ENCODE measurements at places on chromosomes 1 and 21. TPM values are rescaled to one million over a fixed set of nuclear protein-coding genes. Genes with fewer than 3 reads are reported as not detected.

Gene SYCP1
- not detected for total RNA-seq

Gene ATP1A4
- total RNA-seq, result 1.0 TPM

Gene ARHGEF16
- total RNA-seq, result 0.57 TPM

Gene CEPT1
- total RNA-seq, result 14.3 TPM

Gene LCE1C
- not detected for total RNA-seq

Gene OR14K1
- not detected for total RNA-seq

Gene NOS1AP
- total RNA-seq, result 2.0 TPM

Gene MORC3
- 18.5 TPM for total RNA-seq

Gene TNFRSF25
- 8.5 TPM for total RNA-seq

Gene GLIS1
- total RNA-seq, result 0.30 TPM

Gene LCE1A
- total RNA-seq, result not detected

Gene PIGR
- total RNA-seq, result 0.22 TPM

Gene S100A2
- 5.0 TPM for total RNA-seq

Gene CD52
- 4.6 TPM for total RNA-seq

Gene KIF26B
- 1.1 TPM for total RNA-seq

Gene TACSTD2
- total RNA-seq, result 0.11 TPM

Gene CLEC20A
- not detected for total RNA-seq

Gene LCE1E
- not detected for total RNA-seq

Gene RGS8
- not detected for total RNA-seq

Gene PLA2G2D
- not detected for total RNA-seq

Gene NBPF11
- 3.0 TPM for total RNA-seq

Gene C8B
- total RNA-seq, result not detected

Gene C1orf94
- total RNA-seq, result not detected

Gene IPO9
- total RNA-seq, result 24.7 TPM

Gene LAPTM5
- total RNA-seq, result 14.2 TPM

Gene SPRR5
- total RNA-seq, result not detected

Gene CR1
- 4.1 TPM for total RNA-seq

Gene LRRN2
- 1.6 TPM for total RNA-seq

Gene HSPB7
- total RNA-seq, result 3,889 TPM

Gene NCF2
- 4.5 TPM for total RNA-seq

Gene GPATCH4
- 15.5 TPM for total RNA-seq

Gene IPO13
- total RNA-seq, result 60.6 TPM

Gene GBP4
- 6.4 TPM for total RNA-seq

Gene SGIP1
- total RNA-seq, result 7.0 TPM

Gene FLG2
- not detected for total RNA-seq

Gene AMY2B
- total RNA-seq, result 31.1 TPM

Gene SERPINC1
- total RNA-seq, result 0.40 TPM

Gene PDZK1
- 0.48 TPM for total RNA-seq

Gene SPRR2E
- total RNA-seq, result not detected

Data from cardiac septum (tissue), 1 donor.